ENCODE measurements at places on chromosomes 2 and 18. TPM values are rescaled to one million over a fixed set of nuclear protein-coding genes. Genes with fewer than 3 reads are reported as not detected.

Gene TSHZ1
- 7.5 TPM for total RNA-seq

Gene UGT1A8
- total RNA-seq, result 43.6 TPM

Gene SAG
- total RNA-seq, result not detected

Gene ALK
- total RNA-seq, result not detected

Gene TMEM182
- total RNA-seq, result 6.5 TPM

Gene IL36A
- total RNA-seq, result not detected

Gene FBXO15
- not detected for total RNA-seq

Gene CTIF
- 10.4 TPM for total RNA-seq

Gene GALNT14
- 68.4 TPM for total RNA-seq

GRCh38 chr2:233371641-233372040 lies 17.3 kb downstream of the DGKD start:
- no peak for DNase-seq

GRCh38 chr2:104028061-104028460 lies 825.9 kb upstream of the POU3F3 start:
- DNase-seq, result no peak

- no peak for DNase-seq
Observed at GRCh38 chr2:207042841-207043240, 103.5 kb downstream of the CPO start.

GRCh38 chr2:32189011-32189410 lies 23.3 kb downstream of the SLC30A6 start:
- DNase-seq, result no peak

DNA sequence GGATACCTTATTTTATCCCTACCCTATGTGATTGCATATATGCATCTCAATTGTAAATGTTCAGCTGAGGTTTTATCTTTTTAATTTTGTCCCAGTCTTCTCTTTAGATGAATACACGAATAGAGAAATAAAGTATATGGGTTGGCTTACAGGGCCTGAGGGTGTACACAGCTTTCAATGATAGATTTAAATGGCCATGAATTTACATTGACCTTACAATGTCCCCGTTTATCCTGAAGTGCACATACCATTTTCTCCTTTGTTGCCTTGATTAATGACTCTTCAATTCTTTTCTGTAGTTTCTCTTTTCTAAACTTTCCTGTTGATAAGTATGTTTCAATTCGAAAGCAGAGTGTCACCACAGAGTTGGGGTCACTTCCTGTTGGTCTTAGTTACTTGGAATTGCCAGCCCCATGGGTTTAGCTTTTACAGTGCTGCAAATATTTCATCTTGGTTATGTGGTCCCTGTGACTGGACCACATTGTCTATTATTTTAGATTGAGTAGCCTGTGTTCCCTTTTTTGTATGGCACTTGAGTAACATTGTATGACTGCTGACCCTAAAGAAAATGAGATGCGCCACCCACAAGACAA lies 1616.3 kb upstream of the ACVR2A start:
- DNase-seq, result no peak

GRCh38 chr2:168120730-168121129 lies 126.7 kb downstream of the STK39 start:
- DNase-seq, result peak; percentile 22

DNA sequence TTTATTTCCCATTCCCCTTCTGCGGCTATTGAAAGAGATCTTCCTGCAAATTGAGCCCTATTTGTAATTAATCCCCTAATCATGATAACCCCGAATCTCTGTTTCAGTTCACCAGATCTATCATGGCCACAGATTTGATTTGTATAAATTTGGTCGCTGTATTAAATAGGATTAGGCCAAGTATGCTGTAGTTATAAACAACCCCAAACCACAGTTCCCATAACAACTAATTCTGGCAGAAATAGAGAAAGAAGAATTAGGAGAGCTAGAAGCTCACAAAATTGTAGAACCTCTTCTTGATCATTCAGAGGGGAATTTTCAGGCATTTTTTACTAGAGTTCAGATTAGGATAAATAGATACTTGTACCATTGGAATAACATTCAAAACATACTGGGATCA lies 433.7 kb upstream of the TNP1 start:
- DNase-seq, result no peak

- no peak for DNase-seq
Observed at GRCh38 chr2:70854411-70854810, 18.8 kb upstream of the CD207 start.

- peak; percentile 78 for DNase-seq
Observed at GRCh38 chr2:43070030-43070429, 156.4 kb downstream of the ZFP36L2 start.

DNA sequence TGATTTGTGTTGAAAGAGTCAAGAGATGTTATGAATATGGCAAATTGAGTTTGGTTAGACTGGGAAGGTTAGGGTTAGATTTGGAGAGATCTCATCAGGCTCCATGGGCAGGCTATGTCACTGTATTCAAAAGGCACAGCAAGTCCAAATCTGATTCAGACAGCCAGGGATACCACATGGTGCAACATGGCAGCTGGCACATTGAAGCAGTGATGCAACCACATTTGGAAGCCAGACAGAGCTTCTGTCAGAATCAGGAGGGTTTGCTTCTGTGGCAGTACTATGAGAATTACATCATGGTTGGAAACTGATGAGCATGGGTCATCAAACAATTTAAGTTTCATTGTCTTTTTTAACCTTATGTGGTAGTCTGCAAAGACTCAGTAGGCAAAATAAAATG lies 772.2 kb downstream of the SUCLG1 start:
- no peak for DNase-seq

- DNase-seq, result no peak
Observed at GRCh38 chr18:50151926-50152325, 43.0 kb downstream of the MYO5B start.
